ENCODE measurements at places on chromosomes 3 and 15. TPM values are rescaled to one million over a fixed set of nuclear protein-coding genes. Genes with fewer than 3 reads are reported as not detected.

The ASB14 gene
- not detected for total RNA-seq

The VGLL3 gene
- 0.65 TPM for total RNA-seq

The HYAL3 gene
- 11.6 TPM for total RNA-seq

The CHRD gene
- not detected for total RNA-seq

The KIF7 gene
- total RNA-seq, result 6.2 TPM

Data from hair follicular keratinocyte (primary cell).